ENCODE measurements at places on chromosomes 4 and X. TPM values are rescaled to one million over a fixed set of nuclear protein-coding genes. Genes with fewer than 3 reads are reported as not detected.

- H3K27me3 ChIP-seq = no peaks in the 10 kb centered on the region
- H3K36me3 ChIP-seq = no peaks in the 10 kb centered on the region
- no peaks in the 10 kb centered on the region for H3K4me1 ChIP-seq
- no peak overlapping the region for H3K27ac ChIP-seq
These were observed 63.2 kb downstream of the HHIP start for GRCh38 chr4:144709159-144709558.

GRCh38 chrX:96435378-96436035, 249.1 kb upstream of the DIAPH2 start:
- no peak for DNase-seq
- H3K27ac ChIP-seq = no peak overlapping the region
- no peaks in the 10 kb centered on the region for H3K27me3 ChIP-seq
- no peaks in the 10 kb centered on the region for H3K36me3 ChIP-seq

DNA sequence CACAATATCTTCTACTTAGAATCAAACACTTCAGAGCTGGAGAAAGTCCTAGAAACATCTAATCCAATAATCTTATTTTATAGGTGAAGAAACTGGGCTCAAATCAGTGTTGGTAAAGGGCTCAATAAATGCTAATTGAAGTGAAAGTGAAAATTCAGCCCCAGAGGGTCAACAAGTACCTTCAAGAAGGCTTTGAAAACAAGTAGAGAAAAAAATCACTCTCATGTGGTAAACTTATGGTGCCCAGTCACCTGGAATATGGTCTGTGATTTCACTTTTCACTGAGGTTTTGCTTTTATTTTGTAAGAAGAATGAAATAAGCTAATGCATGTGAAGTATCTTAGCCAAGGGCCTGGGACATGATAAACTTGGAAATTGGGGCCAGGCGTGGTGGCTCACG, 29.1 kb upstream of the EIF4E start:
- H3K4me3 ChIP-seq = no peak overlapping the region
- no peak for DNase-seq
- H3K27me3 ChIP-seq = no peaks in the 10 kb centered on the region
- no peaks in the 10 kb centered on the region for H3K36me3 ChIP-seq

DNA sequence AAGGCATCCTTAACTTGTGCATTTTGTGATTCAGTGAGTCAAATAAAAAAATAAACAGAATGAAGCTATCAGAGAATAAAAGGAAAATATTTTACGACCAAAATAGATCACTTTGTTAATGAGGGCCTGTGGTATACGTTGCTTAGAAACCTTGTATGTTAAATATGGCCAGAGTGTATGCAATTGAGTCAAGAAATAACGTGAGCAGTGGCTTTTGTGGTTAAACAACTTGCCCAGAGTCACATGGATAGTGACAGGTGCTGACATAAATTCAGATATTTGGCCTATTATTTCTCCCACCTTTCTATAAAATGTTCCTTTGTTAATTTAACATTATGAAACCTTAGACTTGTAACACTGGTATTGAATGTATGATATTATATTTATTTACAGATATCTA, 393.4 kb downstream of the PABPC4L start:
- no peaks in the 10 kb centered on the region for H3K4me1 ChIP-seq
- H3K4me3 ChIP-seq = no peak overlapping the region
- no peak for DNase-seq
- H3K27me3 ChIP-seq = no peaks in the 10 kb centered on the region

DNA sequence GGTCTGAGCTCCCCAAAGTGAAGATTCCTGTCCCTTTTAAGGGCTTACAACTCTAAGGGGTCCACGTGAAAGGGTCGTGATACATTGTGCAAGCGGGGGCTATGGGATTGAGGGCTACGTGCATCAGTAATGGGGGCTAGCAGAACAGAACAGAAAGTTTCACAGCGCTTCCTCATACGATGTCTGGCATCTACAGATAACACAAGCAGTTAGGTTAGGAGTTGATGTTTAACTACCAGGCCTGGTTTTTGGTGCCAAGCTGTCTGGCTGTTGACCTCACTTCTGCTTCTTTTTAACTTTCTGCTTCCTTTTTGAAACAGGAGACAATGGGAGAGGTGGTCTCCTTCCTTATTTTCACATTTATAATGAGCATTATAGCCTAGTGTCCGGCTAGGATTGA, 368.6 kb upstream of the CXorf51A start:
- H3K4me1 ChIP-seq = no peaks in the 10 kb centered on the region
- H3K4me3 ChIP-seq = no peak overlapping the region
- no peaks in the 10 kb centered on the region for H3K36me3 ChIP-seq
- no peaks in the 10 kb centered on the region for H3K27me3 ChIP-seq

DNA sequence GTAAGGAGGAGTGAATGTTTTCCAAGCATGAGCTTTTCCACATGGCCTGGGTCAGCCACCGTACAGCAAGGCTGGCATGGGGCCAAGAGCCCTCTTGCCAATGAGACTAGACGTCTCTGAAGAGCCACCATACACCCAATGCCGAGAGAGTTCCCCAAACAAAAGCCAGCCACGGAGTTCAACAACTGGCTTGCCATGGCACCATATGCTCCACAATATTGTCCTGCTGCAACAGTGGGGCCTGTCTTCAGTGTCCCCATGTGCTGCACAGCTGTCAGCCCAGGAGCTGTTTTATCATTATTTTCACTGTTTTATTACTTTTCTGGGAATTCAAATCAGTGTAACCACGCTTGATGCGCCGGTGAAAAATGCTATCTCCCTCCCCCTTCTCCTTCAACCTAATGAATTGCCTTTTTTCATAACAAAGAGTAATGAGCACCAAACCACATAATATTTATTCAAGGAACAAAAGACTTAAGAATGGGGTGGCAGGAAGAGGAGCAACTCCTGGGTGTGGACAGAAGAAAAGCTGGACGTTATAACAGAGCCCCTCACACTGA, 18.4 kb downstream of the MAML3 start:
- peaks cover 27% of the 10 kb centered on the region for H3K4me1 ChIP-seq
- DNase-seq = no peak
- H3K4me3 ChIP-seq = no peak overlapping the region

- H3K27ac ChIP-seq = no peak overlapping the region
- no peak for DNase-seq
- peaks cover 6% of the 10 kb centered on the region for H3K4me1 ChIP-seq
- no peaks in the 10 kb centered on the region for H3K36me3 ChIP-seq
These were observed 493.1 kb downstream of the MAGEE1 start for GRCh38 chrX:76920607-76921006.

DNA sequence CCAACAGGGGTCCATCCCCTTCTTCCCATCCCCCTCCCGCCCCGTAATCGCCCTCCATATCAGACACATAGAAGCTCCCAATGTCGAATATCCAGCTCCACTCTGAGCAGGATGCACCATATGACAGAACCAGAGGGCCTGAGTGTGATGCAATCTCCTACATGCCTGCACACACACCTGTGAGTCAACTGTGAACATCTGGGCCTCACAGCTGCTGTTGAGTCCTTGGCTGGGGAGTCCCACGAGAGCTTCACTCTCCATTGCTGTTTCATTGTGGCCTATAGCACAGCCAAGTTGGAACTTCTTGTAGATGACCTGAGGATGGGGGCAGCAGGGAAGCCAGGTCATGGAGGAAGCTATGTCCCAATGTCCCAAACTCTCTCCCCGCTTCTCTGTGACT, 8.2 kb downstream of the SLC38A5 start:
- H3K27ac ChIP-seq = no peak overlapping the region
- no peaks in the 10 kb centered on the region for H3K36me3 ChIP-seq
- DNase-seq = peak; percentile 40
- H3K4me3 ChIP-seq = no peak overlapping the region
- no peaks in the 10 kb centered on the region for H3K4me1 ChIP-seq

DNA sequence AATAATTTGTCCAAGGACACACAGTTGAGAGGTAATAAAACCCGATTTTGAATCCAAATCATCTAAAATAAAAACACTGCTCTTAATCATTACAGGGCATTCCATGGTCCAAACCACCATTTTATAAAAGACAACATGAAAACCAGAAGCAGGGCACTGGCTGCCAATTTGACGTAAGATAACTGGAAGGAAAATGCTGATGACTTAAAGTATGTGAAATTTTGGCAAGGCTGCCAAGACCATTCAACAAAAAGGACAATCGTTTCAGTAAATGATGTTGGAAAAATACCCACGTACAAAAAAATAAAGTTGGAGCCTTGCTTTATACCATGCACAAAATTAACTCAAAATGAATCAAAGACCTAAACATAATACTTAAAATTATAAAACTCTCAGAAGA, 344.4 kb downstream of the RAPGEF2 start:
- H3K27ac ChIP-seq = no peak overlapping the region
- no peaks in the 10 kb centered on the region for H3K36me3 ChIP-seq
- H3K27me3 ChIP-seq = no peaks in the 10 kb centered on the region

- H3K36me3 ChIP-seq = no peaks in the 10 kb centered on the region
- no peak for DNase-seq
- H3K27me3 ChIP-seq = no peaks in the 10 kb centered on the region
- H3K4me1 ChIP-seq = no peaks in the 10 kb centered on the region
These were observed 2.0 kb upstream of the HPGD start for GRCh38 chr4:174524242-174524641.

DNA sequence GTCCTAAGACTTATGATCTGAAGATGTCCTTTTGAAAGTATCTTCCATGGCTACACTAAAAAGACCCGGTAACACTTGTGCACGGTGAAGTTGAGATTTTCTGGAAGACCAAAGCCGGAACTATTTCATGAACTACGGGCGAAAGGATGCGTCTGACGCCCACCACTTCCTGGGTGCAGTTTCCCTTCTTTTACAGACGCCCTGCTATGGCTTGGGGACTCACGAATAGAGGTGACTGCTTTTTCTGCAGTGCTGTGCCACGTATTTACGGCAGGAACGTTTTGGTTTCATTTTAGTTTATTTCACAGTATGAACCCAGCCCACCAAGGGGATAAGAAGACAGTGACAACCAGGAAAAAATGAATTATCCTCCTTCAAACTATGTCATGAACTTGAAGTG, 180.4 kb downstream of the AFAP1 start:
- H3K27me3 ChIP-seq = no peaks in the 10 kb centered on the region
- no peak overlapping the region for H3K27ac ChIP-seq
- peaks cover 10% of the 10 kb centered on the region for H3K4me1 ChIP-seq
- no peak overlapping the region for H3K4me3 ChIP-seq
- H3K36me3 ChIP-seq = no peaks in the 10 kb centered on the region

Gene DCLK2
- not detected for total RNA-seq

Gene S100G
- total RNA-seq = not detected

Gene RTL9
- not detected for total RNA-seq

Gene FANCB
- total RNA-seq = 10.0 TPM

All from Karpas-422 (cell line).